RKO (cell line): ENCODE measurements at places on chromosomes 11 and 22.

DNA sequence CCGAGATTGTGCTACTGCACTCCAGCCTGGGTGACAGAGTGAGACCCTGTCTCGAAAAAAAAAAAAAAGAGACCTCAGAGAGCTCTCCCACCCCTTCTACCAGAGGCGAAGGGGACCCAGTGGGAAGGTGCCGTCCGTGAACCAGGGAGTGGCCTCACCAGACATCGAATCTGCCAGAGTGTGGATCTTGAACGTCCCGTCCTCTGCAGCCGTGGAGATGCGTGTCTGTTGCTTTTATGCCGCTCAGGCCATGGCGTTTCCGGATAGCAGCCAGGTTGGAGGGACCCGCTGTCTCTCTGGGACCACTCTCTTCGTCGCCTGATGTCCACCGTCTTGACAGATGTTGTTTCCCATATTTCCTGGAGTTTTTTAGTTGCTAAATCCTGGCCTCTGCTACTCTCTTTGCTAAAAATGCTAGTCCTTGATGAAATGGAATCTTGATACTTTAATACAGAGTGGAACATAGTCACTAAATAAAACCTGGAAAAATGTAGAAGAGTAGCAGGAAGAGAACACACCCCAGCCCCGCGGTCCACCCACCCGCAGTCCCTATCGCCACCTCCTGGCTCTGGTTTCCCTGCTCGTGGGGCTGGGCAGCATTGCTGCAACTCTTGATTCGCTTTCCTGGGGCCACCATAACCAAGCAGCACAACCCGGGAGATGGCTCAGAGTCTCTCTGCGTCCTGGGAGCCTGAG, 12.0 kb upstream of the MUC6 start:
- no peak for DNase-seq

DNA sequence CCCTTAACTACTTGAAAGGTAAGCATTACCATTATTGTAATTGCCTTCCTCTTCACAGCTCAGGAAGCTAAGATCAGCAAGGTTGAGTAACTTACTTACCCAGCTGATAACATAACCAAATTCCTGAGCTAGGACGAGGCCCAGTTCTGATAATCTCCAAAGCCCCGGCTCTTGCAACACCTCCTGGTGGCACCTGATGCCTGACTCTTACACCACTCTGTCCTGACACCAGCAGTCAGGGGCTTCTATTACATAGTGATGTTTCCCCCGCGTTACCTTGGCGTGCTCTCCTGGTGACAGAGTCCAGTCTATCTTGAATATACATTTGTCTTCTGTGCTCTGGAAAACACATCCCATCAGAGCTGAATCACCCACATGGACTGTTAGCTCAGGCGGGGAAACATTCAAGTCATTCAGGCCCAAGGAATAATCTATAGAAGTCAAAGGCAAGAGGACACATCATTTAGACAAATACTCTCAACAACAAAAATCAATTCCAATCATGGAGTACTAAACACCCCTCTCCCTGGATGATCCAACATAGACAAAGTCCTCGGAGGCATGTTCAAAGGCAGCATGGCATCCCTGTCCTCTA, 12.6 kb downstream of the JAML start:
- DNase-seq, result no peak

DNA sequence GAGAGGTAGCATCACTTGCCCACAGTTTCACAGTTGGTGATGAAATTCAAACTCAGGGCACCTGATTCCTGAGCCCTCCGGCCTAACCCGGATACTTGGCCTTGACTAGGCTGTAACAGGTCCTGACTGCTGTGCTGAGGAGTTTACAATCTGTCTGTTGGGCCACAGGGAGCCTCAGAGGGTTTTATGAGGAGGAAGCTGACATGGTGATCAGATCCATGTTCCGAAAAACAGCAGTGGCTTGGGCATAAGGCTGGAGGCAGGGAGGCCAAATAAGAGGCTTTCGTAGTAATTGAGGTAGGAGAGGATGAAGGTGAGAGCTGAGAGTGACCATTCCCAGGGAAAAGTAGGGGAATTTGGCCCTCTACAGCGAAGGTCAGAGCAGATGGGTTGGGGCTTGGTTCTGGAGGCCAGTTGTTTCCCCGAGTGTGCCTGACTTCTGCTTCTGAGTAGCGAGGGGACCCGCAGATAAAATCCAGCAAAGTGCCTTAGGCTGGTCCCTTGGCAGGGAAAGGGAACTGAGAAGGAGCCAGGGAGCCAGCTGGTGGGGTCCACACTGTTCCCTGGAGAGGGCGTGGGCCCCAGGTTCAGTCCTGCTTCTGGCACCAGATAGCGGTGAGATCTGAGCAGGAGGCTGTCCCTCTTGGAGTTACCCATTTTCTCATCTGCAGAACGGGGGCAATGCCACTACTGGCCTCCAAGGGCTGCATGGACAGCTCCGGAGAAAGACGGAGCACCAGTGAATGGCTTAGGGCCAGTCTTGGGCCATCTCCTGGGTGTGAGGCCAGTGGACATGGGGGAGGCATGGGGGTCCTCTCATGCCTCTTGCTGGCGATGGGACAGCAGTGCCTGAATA, 6.5 kb downstream of the PRDM11 start:
- no peak for DNase-seq

GRCh38 chr11:63567044-63567840, 4.1 kb upstream of the PLAAT2 start:
- DNase-seq, result peak; percentile 71

DNA sequence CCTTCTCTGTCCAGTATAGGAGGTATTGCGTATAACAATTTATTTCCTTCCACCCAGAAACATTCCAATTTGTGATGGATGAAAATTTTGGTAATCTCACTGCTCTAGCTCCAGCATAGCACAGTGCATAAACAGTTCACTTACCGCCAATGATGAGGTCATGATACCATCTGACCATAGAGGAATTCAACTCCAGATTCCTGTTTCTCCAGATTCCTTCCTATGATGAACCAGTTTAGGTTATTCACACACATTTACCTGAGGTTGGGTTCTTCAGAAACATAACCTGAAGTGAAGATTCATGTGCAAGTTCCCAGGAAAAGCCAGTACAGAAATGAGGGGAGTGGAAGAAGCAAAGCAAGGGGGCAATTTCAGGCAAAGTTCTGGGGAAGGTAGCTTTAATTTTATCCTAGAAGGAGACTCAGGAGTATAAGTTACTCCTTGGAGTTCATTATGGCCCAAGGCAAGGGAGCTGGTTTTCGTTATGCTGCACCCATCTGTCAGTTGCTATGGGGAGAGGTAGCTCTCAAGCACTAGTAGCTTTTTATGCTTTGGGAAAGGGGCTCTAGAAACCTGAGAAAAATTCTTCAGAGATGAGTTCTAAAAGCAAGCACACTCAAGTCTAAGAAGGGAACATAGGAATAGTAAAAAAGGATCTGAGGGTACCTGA, 121.6 kb downstream of the CASP12 start:
- DNase-seq, result no peak

DNA sequence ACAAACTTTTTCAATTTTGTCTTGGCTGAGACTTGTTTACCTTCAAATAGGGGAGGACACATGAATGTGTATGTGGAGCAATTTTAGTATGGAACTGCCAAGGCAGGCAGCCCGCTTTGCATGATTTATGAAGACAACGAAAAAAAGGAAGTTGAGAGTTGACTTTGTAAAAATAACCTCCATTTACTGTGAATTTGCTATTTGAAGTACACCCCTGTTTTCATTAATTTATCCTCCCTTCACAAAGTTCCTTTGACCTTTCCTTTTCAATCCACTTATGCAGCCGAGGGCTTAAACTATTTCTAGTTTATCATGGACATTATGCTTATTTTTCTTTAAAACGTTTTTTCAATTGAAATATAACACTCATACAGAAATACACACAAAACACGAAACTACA, 369.6 kb upstream of the CADM1 start:
- no peak for DNase-seq

DNA sequence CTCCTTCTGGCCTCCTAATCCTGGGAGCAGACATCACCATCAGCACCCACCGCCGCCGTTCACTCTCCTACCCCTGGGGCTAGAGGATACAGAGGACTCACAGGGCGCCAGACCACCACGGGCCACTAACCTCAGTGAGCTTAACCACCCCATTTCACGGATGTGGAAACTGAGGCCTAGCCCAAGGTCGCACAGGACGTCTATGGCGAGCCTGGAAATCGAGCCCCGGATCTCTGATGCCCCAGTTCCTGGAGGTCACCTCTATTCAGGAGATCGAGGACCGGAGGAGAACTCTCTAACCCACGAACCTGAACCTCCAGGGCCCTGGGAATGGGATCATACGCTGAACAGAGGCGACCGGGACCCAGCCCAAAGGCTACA, 349 bp downstream of the TIMM10 start:
- DNase-seq, result no peak

DNA sequence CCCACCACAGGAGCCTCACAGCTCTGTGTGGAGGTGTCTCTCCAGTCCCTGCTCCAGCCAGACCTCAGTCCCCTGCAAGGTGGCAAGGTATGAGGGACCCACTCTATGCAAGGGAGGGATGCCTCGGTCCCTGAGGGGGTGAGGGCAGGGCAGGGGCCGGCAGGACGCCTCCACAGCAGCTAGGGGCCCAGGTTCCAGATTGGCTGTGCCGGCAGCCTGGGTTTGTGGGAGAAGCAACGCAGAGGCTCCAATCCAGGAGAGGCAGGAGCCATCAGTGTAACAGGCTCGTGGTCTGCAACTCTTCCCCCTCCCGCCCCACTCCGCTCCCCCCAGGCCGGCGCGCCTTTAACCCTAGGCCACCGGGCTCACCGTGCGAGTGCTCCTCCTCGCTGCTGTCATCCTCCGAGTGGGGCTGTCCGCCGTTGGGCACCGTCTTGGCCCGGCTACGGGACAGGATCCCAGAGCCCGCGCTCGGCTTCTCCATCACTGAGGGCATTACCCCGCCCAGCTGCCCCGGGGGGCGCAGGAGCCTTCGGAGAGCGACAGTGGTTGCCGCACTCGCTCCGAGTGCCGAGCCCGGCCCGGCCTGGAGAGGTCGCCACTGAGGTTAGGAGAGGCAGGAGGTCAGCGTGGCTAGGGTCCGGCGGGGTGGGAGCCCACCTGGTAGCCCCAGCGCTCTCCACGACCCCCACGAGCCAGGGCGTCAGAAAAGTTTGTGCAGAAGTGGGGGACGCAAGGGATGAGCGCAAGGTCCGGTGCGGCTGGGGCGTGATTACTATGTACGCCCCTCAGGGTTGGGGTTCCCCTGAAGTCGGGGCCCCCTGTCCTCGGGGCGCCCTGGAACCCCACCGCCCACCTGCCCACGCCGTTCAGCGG, 765 bp downstream of the RCOR2 start:
- peak; percentile 53 for DNase-seq

GRCh38 chr11:20021771-20022362, 138.4 kb downstream of the DBX1 start:
- DNase-seq, result no peak

DNA sequence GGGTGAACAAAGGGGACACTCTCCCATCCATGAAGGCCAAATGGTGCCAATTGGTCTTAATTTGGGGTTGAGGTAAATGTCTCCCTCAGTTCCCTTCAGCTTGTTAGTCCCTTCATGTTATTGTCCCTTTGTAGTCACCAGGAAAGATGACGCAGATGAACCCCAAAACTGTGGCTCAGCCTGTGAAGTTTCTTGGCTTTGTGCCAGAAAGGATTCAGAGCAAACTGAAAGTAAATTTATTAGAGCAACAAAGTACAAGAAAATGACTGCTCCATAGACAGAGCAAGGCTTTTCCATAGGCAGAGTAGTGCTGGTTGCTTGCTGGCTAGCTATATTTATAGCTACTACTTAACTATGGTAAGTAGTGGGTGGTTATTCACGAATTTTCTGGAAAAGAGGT, 16.7 kb downstream of the OR4C3 start:
- peak; percentile 21 for DNase-seq
